Fibroblast of upper back skin (primary cell): ENCODE measurements at places on chromosomes 4 and X.
A peak's percentile ranks its signal among the peaks of the same experiment; 100 is the strongest.

DNA sequence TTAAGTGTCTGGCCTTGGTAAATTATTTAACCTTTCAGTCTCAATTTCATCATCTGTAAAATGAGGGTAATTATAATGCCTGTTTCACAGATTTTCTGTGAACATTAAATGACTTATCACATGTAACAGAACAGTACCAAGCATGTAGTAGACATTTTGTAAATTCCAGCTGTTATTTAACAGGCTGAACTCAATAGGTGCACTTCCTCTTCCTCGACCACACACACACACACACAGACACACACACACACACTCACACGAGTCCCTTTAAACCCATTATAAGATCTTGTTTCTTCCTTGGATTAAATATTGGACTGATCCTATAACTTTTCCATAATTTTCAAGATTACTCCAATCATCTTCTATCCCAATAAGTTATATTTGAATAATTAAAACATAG lies 53.4 kb upstream of the COL25A1 start:
- no peak for DNase-seq

DNA sequence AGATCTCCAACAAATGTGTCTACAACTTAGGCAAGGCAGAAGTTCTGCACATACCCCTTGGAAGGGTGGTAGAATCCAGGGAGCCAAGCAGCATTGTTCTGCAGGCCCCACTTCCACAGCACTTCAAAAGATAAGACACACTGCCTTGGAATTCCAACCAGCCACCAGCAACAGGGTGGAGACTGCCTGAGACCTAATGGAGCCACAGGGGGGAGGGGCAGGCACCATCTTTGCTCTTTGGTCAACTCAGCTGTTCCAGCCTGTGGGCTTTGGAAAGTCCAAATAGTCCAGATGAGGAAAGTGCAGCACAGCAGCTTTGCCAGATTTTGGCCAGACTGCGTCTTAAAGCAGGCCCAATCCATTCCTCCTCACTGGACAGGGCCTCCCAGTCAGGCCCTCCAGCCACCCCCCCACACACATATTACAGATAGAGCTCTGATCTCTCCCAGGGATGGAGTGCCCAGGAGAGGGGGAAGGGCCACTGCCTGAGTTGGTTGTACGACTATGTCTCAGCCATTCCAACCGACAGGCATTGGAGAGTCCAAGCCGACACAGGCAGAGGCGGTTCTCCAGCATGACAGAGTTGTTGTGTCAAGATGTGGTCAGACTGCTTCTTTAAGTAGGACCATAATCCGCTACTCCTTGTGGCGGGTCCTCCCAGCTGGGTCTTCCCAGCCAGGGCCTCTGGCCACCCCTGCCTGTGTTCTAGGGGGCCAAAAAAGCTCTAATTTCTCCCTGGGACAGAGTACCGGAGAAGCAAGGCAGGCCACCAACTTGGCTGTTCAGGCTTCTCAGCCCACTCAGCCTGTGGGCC lies 42.5 kb upstream of the ANTXR2 start:
- DNase-seq: peak; percentile 54

DNA sequence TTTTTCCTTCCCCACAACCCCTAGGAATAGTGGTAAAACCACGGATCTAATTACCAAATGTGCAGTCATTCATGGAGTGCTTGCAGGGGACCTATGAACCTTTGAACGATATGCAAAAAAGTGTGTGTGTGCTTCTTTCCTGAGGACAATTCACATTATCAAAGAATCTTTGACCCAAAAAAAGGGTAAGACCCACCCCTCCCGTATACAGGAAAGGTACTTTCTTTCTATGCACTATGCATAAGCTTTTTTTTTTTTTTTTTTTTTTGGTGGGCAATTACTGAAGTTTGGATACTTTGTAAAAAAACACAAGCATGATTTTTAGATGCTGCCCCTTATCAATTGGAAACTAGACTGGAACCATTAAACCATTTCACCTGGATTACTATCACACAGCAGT lies 31.4 kb downstream of the SPRY1 start:
- no peak for DNase-seq

- DNase-seq: peak; percentile 51
These were observed 116.3 kb downstream of the HS3ST1 start for GRCh38 chr4:11312389-11312788.

GRCh38 chr4:65924843-65925242 lies 254.6 kb upstream of the EPHA5 start:
- no peak for DNase-seq

- DNase-seq: no peak
These were observed 709 bp downstream of the GPAT3 start for GRCh38 chr4:83536362-83537272.

DNA sequence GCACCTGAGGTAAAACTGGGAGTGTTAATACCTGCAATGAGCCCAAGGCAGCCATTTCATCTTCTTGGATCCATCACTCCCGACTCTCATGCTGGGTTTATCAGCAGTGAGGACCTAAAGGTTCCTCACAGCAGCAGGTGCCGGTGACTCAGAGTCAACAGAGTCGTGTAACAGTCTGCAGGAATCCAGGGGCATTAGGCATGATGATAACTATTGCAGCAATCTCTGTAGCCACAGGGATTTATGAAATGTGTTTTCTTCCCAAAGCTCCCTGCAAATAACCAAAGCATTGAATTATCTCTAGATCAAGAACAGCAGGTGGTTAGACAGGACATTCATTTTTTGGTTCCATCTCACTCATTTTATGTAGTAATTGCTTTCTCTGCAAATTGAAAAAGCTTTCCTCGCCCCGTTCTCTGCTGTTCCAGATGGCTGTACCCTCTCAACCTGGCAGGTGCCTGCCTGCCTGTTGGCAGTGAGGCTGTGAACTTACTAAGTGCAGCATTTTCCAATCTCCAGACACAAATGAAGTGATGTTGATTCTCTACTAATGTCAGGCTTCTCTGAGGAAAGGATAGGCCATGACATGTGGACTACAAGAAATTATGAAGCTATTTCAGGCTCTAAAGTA lies 48.1 kb upstream of the TSPAN7 start:
- no peak for DNase-seq

DNA sequence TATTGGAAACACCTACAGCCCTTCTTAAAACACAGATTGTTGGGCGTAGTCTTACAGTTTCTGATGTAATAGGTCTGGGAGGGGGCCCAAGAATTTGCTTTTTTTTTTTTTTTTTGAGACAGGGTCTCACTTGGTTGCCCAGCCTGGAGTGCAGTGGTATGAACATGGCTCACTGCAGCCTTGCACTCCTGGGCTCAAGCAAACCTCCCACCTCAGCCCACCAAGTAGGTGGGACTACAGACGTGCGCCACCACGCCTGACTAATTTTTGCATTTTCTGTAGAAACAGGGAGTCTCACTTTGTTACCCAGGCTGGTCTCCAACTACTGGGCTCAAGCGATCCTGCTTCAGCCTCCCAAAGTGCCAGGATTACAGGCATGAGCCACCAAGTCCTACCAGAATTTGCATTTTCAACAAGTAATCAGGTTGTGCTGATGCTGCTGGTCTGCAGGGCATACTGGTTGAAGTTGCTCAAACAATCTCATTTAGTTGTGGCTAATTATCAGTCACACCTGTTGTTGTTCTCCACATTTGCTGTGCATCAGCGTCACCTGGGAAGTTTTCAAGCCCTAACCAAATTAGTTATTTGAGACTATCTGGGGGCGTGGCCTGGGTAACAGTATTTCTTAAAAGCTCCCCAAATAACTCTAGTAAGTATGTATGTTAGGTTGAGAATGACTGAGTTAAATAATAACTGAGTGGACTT lies 14.0 kb downstream of the TMEM154 start:
- no peak for DNase-seq

DNA sequence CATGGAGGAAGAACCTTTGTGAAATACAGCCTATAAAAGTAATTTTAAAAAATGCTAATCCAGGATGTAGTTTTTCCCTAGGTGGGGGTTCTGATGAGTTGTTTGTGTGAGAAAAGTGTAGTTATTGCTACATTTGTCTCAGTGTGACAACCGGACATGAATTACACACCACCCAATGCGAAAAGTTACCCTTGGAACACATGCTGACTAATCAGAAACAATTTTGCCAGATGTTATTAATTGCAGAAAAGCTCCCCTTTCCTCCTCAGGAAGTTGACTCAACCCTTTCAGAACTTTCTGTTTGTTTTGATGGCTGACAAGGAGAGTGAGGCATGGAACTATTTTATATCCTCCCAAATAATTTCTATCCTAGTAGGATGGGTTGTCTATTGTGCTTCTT lies 38.1 kb upstream of the EDA2R start:
- peak; percentile 81 for DNase-seq

GRCh38 chr4:78962597-78963115 lies 23.4 kb upstream of the PAQR3 start:
- no peak for DNase-seq

- no peak for DNase-seq
These were observed 39.4 kb downstream of the PPM1K start for GRCh38 chr4:88244816-88245579.

DNA sequence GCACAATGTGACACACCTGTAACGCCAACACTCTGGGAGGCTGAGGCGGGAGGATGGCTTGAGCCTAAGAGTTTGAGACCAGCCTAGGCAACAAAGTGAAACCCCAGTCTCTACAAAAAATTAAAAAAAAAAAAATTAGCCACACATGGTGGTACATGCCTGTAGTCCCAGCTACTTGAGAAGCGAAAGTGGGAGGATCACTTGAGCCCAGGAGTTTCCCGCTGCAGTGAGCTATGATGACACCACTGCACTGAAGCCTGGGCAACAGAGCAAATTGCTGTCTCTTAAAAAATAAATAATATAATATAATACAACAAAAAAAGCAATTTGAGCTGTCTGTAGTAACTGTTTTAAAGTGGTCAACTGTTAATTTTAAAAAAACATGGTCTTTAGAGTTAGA lies 13.2 kb downstream of the SPOCK3 start:
- no peak for DNase-seq

GRCh38 chrX:816411-816810 lies 185.8 kb downstream of the SHOX start:
- no peak for DNase-seq

DNA sequence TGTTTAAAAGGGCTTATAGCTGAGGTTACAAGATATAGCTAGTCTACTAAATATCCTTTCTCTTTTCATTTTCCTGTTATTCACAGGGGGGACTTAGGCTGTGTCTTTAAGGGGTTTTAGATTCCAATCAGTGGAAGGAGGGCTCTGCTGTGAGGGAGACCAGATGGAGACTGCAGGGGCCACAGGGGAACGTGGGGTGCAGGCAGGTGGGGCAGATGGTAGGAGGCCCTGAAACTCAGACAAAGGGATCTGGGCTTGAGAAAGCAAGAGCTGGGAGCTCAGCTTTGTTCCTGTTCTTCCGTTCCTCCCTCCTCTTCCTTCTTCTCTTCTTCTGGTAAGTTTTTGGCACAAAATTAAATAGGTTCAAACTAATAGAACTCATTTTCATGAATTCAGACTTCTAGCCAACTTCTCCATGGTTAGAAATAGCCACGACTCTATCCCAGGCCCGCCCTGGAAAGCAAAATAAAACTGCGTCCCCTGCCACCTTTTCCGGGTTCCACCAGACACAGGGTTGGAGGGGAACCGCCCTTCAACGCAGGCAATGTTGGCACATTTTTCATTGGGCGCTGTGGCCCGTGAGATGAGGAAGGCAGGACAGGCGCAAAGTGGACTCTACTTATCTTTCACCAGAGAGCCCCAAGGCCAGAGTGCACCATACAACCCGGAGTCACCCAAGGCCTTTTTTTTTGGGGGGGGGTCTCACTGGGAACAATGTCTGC lies 3.5 kb upstream of the TMSB4X start:
- no peak for DNase-seq

DNA sequence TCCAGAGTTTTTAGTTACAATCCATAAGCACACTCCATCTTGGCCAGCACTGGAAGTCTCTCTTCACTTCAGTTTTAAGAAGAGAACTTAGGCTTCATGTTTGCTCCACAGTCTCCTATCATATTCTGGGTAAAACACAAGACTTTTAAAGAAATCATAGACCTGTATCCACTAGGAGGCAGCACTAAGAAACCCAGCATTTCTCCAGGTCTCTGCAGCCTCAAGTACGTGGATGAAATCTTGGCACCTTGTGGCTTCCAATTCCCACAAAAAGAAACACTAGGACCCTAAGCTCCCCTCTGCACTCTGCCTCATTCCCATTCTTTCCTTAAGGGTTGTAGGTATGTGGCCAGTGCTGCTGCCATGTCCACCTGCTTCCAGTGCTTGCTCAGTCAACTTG lies 367.3 kb upstream of the CASK start:
- DNase-seq: peak; percentile 1

DNA sequence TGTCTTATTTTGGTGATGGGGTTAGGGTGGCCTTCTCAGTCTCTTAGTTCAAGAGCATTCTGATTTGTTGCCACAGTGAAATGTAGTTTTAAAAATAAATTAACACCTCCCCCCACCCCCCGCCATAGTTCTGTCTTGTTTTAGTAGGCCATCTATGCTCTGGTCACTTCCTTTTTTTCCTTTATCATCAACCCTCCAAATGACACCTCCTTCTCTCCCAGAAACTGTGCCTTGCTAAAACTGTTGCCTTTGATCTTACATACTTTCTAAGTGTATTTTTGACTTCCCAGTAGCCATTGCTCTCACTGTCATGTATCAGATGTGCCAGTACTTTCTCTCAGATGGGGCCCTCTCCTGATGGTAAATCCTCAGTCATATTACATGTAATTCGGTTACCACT lies 14.5 kb upstream of the NDUFC1 start:
- DNase-seq: no peak

GRCh38 chrX:130171446-130172126 lies at the start of gene RAB33A:
RAB33A (plus strand) TSS chrX:130171962; CDS start chrX:130172063, 101 bp downstream.
- no peak for DNase-seq

DNA sequence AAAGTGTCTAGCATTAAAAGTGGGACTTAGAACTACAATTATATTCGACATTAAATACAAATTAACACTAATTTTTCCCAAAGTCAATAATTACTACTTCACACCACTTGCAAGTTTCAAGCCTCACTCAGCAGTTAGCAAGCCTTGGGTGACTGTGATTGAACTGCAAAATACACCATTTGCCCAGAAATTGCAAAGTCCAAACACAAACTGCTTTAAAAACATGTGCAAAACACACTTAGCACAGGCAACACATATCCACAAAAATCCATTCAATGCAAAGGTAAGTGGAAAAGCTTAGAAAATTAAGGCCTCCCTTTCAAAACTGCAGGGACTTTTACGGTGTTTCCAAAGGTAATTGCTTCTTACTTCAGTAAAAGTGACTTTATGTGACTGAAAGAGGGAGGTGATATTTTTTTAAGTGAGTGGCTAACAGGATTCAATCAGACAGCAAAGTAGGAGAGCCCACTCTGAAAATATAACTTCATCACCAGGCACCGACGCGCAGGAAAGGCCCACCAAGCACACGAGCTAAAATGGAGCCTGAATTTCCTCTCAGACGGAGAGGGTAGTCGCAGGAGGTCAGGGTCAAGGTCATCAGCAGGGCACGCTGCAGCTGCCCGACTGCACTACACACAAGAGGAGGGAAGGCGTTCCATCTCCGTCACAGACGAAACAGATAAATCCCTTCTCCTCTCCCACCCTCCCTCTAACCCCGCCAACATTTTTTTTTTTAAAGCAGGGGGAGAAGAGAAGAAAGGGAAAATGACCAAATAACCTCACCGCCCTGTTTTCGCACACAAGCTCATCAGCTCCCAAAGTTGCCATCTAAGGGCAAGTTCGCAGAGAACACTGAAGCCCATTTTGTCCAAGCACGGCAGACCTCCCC lies 3.1 kb downstream of the ZNF827 start:
- no peak for DNase-seq

- no peak for DNase-seq
These were observed 52.1 kb upstream of the STOX2 start for GRCh38 chr4:183852910-183853547.

GRCh38 chrX:14006540-14006939 lies 23.2 kb downstream of the GEMIN8 start:
- no peak for DNase-seq
